SW 1271 (cell line): ENCODE measurements at places on chromosomes 4 and X.
A peak's percentile ranks its signal among the peaks of the same experiment; 100 is the strongest.

GRCh38 chr4:39062094-39062769 lies at the start of gene KLHL5:
KLHL5 (plus strand) TSS chr4:39062232; CDS start chr4:39062653, 421 bp downstream.
- no peak for DNase-seq

DNA sequence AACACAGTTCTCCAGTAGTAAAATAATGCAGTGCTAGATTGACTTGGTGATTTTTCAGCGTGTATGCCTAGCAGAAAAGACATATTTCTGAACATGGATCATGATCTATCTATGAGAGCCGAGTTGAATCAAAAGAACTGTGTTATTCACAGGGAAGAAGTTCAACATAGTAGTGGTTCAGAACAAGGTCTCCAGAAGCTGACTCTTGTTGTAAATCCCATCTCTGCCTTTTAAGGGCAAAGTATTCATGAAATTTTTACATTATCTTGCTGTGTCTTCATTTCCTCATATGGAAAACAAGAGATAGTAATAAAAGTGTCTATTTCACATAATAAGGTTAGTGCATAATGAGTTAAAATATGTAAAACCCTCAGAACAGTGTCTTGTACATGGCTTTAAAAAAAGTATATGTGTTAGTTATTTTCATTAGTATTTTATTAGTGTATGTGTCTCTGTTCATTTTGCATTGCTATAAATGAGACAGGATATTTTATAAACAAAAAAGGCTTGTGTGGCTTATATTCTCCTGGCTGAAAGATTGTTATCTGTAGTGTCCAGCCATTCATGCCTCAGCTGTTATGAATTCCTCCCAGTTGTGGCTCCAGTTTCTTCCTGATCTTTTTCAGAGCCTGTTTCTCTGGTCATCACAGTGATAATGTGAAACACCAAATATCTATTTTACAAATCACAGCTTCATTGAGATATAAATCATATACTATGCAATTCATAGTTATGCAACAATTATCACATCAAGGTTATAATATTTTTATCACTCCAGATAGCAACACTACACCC lies 1351.2 kb downstream of the STIM2 start:
- DNase-seq: no peak

DNA sequence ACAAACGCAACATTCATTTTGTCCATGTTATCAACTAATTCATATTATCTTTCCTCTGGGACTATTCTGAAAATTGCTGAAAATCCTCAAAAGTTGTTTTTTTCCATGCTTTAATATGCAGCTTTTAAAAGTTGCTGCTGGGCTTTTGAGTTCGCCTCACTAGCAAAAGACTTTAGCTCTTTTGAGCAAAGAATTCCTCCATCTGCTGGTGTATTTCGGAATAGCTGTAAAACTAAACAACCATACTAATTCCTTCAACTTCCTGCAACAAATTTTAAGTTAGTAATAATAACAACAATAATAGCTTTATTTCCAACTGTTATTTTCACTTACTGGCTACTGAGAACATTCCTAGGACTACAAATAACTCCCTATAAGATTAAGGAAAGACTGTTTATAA lies 124.5 kb upstream of the PLAC1 start:
- peak; percentile 50 for DNase-seq

- no peak for DNase-seq
Observed at GRCh38 chrX:30308263-30309138, 689 bp downstream of the NR0B1 start.

DNA sequence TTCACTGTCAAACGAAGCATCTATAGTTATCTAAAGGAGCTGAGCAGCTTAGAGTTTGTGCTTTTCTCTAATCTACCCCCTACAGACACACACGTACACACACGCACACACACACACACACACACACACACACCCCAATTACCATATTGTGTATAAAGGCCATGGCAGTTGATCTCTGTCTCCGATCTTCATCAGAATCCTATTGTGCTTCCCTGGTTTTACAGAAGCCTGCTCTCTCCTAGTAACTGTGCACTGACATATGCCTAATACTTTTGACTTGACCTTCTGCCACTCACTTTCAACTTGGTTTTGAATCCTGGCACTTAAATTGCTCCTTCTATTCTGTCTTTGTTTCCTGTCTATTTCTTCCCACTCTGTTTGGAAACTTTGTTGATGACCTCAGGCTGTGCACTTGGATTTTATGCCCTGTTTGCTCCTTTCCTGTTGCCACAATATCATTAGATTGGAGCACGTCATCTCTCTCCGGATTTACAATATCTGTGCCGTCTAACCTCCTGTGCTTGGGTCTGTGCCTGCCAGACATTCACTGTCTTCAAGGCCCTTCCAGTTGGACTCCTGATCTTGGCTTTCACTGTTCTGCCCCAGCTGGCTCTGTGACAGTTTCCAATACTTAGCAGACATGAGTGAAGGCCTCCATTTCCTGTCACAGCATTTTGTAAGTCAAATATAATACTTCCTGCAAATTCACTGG lies 928.1 kb downstream of the FAT4 start:
- no peak for DNase-seq

DNA sequence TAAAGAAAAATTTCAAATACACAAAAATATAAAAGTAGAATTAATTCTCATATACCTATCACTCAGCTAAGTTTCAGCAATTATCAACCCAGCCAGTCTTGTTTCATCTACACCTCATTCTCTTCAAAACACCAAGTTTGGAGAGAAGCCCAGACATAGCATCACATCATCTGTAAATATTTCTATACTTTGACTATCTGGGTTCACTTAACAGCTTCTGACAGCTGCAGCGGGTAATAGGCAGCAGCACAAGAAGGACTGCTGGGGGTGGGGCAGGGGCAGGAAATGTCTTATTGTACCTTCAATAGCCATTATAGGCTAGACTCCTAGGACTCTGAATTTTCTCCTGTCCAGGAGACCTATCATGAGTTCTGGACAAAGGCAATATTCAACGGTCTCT lies 54.1 kb downstream of the PHF8 start:
- DNase-seq: no peak

- no peak for DNase-seq
Observed at GRCh38 chrX:138917781-138918180, 206.3 kb upstream of the FGF13 start.

- DNase-seq: no peak
Observed at GRCh38 chr4:162793004-162793403, 373.7 kb downstream of the NAF1 start.

GRCh38 chr4:87108142-87108546 lies 112.3 kb downstream of the KLHL8 start:
- DNase-seq: peak; percentile 73

DNA sequence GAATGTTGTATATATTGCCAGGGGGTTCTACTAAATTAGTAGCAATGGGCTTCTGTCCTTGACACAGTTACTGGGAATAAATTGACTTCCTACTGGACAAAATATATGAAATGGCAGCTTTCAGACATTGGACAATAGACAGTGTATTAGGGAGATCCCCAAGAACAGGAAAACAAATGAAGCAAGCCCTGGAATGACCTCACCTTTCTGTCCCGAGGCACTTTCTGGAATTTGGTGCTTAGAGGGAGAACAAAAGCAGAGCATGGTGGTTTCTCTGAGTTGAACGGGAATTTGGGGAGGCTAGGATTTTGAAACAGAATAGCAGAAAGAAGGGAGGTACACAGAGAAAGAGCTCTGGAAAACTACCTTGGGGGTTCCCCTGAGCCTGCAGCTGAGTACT lies 187.7 kb upstream of the MAGEB2 start:
- no peak for DNase-seq

- DNase-seq: peak; percentile 52
Observed at GRCh38 chrX:154748712-154749339, 2.1 kb downstream of the GAB3 start.

GRCh38 chr4:115279330-115279729 lies 165.9 kb upstream of the NDST4 start:
- DNase-seq: no peak

DNA sequence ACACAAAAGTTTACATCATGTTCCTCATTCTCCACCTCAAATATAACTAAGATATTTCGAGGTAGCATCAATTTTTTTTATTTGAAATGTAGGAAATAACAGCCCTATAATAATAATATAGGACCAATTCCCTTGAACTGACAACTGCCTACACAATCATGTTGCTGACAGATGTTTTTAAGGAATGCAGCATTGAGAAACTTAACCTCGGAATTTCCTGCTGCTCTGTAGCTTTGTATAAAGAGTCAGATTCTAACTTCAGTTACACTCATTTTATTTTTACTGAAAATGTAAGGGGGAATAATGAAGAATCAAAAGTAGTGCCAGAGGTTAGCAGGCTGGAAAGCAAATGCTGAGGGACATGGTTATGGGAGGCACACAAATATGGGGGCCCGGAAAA lies 235.8 kb downstream of the RBMX2 start:
- no peak for DNase-seq

GRCh38 chrX:24085101-24085500 lies 30.3 kb downstream of the EIF2S3 start:
- DNase-seq: no peak

GRCh38 chrX:122869171-122869570 lies 314.9 kb upstream of the GRIA3 start:
- no peak for DNase-seq

DNA sequence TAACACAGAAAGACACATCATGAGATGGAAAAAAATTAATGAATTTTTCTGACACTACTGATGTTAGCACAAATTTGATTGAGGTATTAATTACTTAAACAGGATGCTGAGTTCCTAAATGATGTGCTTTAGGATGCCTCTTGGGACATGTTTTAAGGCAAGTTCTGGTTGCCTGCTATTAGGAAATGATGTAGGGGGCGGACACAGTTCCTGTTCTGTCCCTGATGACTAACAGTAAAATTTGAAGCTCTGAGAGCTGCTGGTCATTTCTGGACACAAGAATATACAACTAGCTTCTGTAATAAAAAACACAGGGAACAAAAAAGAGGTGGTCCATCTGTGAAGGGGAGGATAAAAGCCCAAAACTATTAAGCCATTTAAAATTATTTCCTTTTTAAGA lies 163.2 kb upstream of the ETNPPL start:
- no peak for DNase-seq

GRCh38 chr4:7721984-7722551 lies 217.6 kb downstream of the AFAP1 start:
- no peak for DNase-seq

- no peak for DNase-seq
Observed at GRCh38 chrX:72021975-72022374, 109.7 kb downstream of the RTL5 start.

GRCh38 chr4:67475155-67475554 lies 70.1 kb downstream of the CENPC start:
- no peak for DNase-seq

- no peak for DNase-seq
Observed at GRCh38 chrX:152738560-152738959, 5.0 kb downstream of the MAGEA12 start.

- peak; percentile 2 for DNase-seq
Observed at GRCh38 chrX:100643956-100644860, at the start of gene SRPX2. SRPX2 (plus strand) TSS chrX:100644199; CDS start chrX:100646323, 2,124 bp downstream.

GRCh38 chr4:31613946-31614623 lies 893.9 kb downstream of the PCDH7 start:
- no peak for DNase-seq

GRCh38 chr4:73668782-73669201 lies 48.6 kb upstream of the RASSF6 start:
- no peak for DNase-seq

DNA sequence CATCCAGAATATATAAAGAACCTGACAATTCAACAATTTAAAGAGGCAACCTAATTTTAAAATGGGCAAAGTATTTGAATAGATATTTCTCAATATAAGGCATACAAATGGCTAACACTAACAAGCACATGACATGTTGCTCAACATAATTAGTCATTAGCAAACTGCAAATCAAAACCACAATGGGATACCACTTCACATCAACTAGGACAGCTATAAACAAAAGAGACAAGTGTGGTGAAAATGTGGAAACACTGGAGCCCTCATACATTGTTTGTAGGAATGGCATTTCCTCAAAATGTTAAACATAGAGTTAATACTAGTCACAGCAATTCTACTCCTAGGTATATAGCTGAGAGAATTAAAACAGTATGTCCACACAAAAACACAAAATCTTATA lies 96.7 kb downstream of the CORIN start:
- no peak for DNase-seq

DNA sequence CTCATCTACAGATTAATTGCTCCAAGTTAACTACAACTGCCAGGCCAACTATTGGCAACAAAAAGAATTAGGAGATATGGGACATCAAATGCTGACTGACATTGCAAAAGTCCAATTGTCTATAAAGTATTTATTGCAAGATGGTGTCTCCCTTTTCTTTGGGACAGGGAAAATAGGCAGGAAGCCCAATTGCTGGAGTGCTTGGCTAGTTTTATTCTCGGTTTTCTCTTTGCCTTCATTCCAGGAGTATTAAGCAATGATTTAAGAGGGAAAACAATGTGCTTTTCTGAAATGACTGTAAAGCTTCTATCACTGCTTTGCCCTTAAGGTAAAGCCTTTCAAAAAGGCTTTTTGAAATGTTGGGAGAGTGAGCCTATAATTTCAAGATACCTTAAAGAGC lies 62.8 kb upstream of the DIAPH2 start:
- DNase-seq: no peak
